ENCODE measurements at places on chromosomes 3 and 15.

DNA sequence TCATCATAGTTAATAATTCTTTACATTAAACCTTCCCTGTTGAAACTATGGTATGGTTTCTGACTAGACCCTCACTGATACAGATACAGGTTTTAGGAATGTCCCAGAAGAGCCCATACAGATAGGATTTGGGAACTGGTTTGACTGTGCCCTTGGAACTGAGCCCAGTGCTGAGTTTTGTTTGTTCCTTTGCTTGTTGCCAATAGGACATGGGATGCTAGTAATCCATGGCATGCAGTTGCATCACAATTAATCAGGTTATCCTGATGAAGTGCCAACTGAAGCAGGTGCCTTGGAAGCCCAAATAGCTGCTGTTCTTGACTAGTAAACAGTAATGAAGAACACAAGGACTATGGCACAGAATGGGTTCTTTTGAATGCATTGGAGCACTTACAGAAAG is 230.6 kb downstream of the NEK10 start:
- H3K4me1 ChIP-seq = no peaks in the 10 kb centered on the region
- H3K27ac ChIP-seq = no peak overlapping the region
- no peak overlapping the region for H3K4me3 ChIP-seq
- DNase-seq = no peak
- H3K27me3 ChIP-seq = no peaks in the 10 kb centered on the region

- no peaks in the 10 kb centered on the region for H3K27me3 ChIP-seq
- DNase-seq = peak; percentile 19
- H3K27ac ChIP-seq = peak overlapping the region; percentile 55
- H3K4me1 ChIP-seq = no peaks in the 10 kb centered on the region
Measured at GRCh38 chr3:196942915-196943277, 568 bp upstream of the NCBP2 start.

DNA sequence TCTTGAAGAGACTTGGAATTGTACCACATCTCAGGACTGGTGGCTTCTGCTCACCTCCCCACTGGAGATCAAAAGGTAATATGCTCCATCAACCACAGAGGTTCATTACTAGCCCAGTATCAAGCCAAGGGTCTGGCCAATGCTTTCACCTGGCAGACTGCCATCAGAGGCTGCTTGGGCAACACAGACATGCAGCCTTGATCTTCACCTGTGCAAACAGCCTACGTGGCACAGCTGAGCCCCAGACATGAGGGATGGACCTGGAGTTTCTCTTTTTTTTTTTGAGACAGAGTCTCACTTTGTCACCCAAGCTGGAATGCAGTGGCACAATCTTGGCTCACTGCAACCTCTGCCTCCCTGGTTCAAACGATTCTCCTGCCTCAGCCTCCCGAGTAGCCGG is 105.6 kb upstream of the HES1 start:
- H3K4me1 ChIP-seq = peaks cover 15% of the 10 kb centered on the region
- no peak overlapping the region for H3K4me3 ChIP-seq
- no peak overlapping the region for H3K27ac ChIP-seq
- H3K27me3 ChIP-seq = no peaks in the 10 kb centered on the region
- no peak for DNase-seq

DNA sequence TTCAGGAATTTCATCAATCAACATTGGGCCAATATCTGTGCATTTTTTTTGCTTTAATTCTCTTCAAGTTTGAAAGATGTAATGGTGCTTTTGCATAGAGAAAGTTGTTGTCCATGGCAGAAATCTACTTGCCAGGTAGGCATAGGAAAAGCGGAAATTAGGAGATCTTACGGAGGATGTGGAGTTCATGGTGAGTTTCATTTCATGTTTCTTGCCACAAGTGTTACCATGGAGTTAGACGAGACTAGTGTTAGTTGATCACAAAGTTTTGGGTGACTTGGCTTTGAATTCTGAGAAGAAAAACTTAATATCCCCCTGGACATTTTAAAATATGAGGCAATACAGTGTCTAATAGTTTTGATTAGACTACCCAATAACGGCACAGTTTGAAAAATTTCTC is 1.0 kb upstream of the P2RY13 start:
- H3K27me3 ChIP-seq = no peaks in the 10 kb centered on the region
- H3K36me3 ChIP-seq = no peaks in the 10 kb centered on the region
- no peak for DNase-seq

DNA sequence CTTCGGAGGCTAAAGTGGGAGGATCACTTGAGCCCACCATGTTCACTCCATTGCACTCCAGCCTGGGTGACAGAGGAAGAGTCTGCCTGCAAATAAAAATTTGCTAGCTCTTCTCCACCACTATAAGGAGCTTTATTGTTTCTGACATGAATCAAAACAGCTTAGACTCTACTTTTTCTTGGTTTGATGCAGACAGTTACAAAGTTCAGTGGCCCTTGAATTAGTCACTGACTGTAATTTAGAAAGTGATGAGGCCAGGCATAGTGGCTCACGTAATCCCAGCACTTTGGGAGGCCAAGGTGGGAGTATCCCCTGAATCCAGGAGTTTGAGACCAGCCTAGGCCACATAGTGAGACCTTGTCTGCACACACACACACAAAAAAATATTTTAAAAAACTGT is 172.4 kb upstream of the CGNL1 start:
- no peak for DNase-seq
- no peaks in the 10 kb centered on the region for H3K27me3 ChIP-seq
- peaks cover 1% of the 10 kb centered on the region for H3K4me1 ChIP-seq

DNA sequence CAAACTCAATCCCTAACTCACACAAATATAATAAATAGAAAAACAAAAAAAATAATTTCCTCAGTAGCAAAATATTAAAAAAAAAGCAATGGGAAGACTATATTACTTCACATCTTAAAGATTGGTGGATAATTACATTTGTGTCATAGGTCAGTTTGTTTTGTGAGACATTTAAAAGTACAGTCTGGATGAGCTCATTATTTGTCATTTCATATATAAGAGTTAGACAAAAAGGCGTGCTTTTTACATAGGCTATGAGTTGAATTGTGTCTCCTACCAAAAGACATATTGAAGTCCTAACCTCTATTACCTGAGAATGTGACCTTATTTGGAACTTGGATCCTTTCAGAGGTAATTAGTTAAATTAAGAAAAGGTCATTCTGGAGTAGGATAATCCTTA is 710.1 kb upstream of the CBLB start:
- no peak for DNase-seq
- no peaks in the 10 kb centered on the region for H3K36me3 ChIP-seq
- no peaks in the 10 kb centered on the region for H3K4me1 ChIP-seq
- H3K27ac ChIP-seq = no peak overlapping the region

DNA sequence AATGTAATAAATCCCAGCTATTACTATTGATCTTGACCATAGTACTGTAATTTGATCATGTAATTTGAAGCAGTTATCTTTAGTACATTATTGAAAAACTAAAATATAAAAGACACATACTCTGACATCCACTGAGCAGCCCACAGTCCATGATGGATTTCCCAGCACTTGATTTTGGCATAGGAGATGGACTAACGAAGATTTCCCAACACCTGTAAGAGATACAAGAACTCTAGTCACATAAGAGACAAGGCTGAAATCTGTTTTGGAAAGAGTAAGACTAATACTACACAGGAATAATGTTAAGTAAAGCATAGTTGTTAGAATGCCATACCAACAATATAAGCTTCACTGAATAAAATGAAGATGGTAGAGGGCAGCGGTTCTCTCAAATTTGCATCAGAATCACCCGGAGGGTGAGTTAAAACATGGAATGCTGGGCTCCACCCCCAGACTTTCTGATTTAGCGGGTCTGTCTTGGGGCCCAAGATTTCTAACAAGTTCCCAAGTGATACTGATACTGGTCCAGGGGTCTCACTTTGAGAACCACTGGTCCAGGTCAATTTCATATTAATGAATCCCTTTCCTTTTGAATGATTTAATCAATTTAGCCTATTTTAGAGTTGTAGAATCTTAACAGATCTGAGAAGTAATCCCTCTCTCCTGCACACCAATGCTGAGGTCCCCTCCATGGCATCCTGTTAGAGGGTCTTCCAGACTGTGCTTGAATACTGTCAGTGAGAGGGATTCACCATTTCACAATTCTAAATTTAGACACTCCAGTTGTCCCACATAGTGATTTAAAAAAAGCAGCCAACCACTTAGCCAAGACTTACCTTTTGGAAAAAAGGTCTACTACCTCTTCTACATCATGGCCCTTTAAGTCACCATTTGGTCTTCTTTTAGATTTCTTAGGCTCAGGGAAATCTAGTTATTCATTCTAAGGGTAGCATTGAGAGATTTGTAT is 11.5 kb downstream of the RABL3 start:
- no peak for DNase-seq
- no peak overlapping the region for H3K4me3 ChIP-seq
- no peaks in the 10 kb centered on the region for H3K36me3 ChIP-seq
- H3K27me3 ChIP-seq = no peaks in the 10 kb centered on the region
- no peaks in the 10 kb centered on the region for H3K4me1 ChIP-seq

GRCh38 chr3:179421500-179421899 is 29.8 kb downstream of the GNB4 start:
- H3K4me1 ChIP-seq = no peaks in the 10 kb centered on the region
- no peak overlapping the region for H3K4me3 ChIP-seq
- H3K27ac ChIP-seq = no peak overlapping the region

DNA sequence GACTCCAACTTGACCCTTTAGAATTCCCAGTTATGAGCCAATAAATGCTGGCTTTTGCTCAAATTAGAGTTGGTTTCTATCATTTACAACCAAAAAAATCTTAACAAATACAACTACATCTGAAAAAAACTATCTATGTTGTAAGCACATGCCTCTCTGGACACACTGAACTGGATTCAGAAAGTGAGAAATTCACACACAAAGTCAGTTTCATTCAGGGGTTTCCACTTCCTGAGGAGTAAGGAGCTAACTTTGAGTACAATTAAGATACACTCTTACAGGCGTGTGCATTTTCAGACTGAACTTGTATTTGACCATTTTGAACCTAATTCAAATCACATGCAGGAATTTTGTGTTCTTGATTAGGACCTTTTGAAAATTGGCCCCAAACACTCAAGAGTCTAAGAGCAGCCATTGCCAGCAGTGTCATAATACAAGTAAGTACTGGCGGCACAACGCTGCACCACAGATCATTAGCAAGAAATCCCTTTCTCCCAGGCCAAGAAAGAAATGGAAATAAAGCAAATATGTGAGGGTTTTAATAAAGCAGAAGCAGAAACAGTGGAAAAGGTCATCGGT is 31.2 kb downstream of the LINS1 start:
- no peak overlapping the region for H3K27ac ChIP-seq
- H3K27me3 ChIP-seq = no peaks in the 10 kb centered on the region
- no peaks in the 10 kb centered on the region for H3K4me1 ChIP-seq
- no peak overlapping the region for H3K4me3 ChIP-seq
- no peak for DNase-seq

GRCh38 chr15:70647396-70647795 is 116.0 kb downstream of the UACA start:
- no peak overlapping the region for H3K4me3 ChIP-seq
- no peak for DNase-seq
- no peaks in the 10 kb centered on the region for H3K4me1 ChIP-seq
- no peak overlapping the region for H3K27ac ChIP-seq

DNA sequence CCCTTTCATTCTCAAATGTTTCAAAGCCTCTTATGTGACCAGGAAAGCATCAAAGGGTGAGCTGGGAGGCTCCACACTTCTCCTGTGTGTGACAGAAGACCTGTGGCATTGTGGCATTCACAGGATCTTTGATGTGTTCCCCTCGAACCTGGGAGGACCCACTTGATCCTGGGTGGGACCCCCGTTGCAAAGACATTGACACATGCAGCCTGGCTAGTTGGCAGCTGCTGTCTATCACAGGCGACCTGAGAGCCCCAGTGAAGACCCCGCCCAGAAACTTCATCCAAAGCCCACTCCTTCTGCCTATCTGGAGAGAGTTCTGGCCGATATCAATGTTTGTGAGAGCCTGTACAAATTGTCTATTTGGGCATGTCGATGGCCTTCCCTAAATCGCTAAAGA is 140.4 kb upstream of the ATP2B2 start:
- DNase-seq = no peak
- no peaks in the 10 kb centered on the region for H3K4me1 ChIP-seq
- H3K36me3 ChIP-seq = no peaks in the 10 kb centered on the region
- H3K27me3 ChIP-seq = no peaks in the 10 kb centered on the region

- no peak for DNase-seq
- no peaks in the 10 kb centered on the region for H3K4me1 ChIP-seq
- H3K4me3 ChIP-seq = no peak overlapping the region
- H3K27ac ChIP-seq = no peak overlapping the region
Measured at GRCh38 chr3:183172051-183172639, 9.6 kb upstream of the LAMP3 start.

DNA sequence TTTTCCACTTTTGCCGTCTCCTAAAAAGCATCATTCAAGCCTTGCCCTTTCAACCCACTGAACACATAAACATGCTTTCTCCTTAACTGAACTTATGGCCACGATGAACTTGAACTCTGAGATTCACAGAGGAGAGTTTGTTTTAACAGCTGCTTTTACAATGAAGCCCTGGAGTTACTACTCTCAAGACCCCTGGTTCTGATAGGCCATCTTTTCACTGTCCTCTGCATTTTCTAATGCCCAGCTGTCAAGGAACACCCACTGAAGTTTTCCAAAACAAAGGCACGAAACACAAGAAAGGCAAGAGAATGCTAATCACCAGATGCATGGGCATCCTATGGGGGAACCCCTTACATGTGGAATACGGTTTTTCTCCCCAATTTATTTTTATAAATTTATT is 100.8 kb downstream of the ADAMTS9 start:
- no peak for DNase-seq
- no peaks in the 10 kb centered on the region for H3K27me3 ChIP-seq
- H3K36me3 ChIP-seq = no peaks in the 10 kb centered on the region
- H3K27ac ChIP-seq = no peak overlapping the region

All from mesendoderm (in vitro differentiated cells).